ENCODE measurements at places on chromosomes 5 and 9.

DNA sequence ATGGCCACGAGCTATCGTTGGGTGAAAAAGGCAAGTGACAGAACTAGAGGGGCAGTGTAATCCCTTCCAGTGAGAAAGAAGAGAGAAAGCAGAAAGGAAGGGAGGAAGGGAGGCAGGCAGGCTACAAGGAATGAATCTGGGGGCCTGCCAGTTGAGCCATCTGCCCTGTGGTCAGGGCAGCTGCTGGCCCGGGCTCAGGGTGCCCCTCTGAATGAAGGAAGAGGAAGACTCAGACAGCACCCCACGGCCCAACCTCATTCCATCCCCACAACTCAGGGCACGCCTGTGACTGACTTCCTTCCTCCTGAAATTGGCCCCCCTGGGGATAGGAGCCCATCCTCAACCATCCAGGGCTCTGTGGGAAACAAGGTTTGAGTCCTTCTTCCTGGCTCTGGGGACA is 20.3 kb upstream of the FLT4 start:
- no peaks in the 10 kb centered on the region for H3K36me3 ChIP-seq
- H3K4me3 ChIP-seq: no peak overlapping the region
- peaks cover 8% of the 10 kb centered on the region for H3K4me1 ChIP-seq
- no peak overlapping the region for H3K27ac ChIP-seq
- no peak for DNase-seq

- no peak overlapping the region for H3K4me3 ChIP-seq
- H3K36me3 ChIP-seq: no peaks in the 10 kb centered on the region
- H3K4me1 ChIP-seq: no peaks in the 10 kb centered on the region
- no peak overlapping the region for H3K27ac ChIP-seq
Observed at GRCh38 chr5:110884005-110884404, 145.2 kb downstream of the SLC25A46 start.

DNA sequence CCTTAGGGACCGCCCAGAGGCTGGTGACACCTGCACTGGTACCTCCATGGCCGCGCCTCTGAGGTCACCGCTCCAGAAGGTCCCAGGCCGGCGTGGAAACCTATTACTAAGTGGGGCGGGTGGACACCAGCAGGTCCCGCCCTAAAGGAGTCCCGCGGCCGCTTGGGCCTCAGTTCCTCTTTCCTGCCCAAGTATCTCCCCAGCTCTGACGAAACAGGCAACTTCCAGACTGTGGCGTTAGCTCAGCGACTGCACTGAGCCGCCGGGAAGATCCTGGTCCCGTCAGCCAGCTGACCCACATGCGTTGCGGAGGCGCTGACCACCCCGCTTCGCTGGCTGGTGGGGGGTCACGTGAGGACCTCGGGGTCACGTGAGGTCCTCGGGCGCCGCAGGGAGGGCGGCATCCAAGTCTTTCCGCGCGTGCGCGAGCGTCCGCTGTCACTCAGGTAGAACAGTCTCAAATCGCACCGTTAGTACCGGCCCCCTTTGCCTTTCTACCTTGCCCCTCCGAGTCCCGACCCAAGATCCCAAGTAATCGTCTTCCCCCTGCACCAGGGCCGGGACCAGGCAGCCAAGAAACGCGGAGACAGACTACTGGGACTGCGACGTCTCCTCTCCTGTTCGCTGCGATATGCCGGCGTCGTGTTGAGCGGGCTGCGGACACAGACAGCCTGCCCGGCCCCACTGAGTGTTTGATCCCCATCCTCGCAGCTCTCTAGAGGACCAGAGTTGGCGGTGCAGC is 53.7 kb upstream of the KDM4C start:
- peak overlapping the region; percentile 93 for H3K4me3 ChIP-seq
- H3K27me3 ChIP-seq: no peaks in the 10 kb centered on the region
- peaks cover 3% of the 10 kb centered on the region for H3K36me3 ChIP-seq
- peak overlapping the region; percentile 98 for H3K27ac ChIP-seq

DNA sequence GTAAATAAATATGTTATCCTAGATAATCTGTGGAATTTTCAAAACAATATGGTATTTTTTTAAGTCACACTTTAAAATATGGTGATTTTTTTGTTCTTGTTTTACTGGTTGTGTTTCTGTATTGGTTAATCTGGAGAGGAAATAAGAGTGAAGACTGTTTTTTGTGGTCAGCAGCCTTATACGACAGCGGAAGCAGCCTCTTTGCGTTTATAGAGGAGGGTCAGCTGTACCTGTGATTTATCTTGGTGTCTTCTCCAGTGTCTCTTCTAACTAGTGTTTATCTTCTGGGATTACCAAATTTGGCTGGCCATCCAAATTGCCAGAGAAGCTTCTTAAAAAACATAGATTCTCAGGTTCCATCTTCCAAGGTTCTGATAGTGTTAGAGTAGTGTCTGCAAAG is 58.7 kb downstream of the ICE1 start:
- H3K27me3 ChIP-seq: no peaks in the 10 kb centered on the region
- DNase-seq: no peak
- no peak overlapping the region for H3K4me3 ChIP-seq
- peaks cover 49% of the 10 kb centered on the region for H3K36me3 ChIP-seq

GRCh38 chr5:107342371-107342770 is 328.4 kb downstream of the EFNA5 start:
- H3K4me3 ChIP-seq: no peak overlapping the region
- H3K27me3 ChIP-seq: no peaks in the 10 kb centered on the region
- no peak overlapping the region for H3K27ac ChIP-seq
- no peaks in the 10 kb centered on the region for H3K4me1 ChIP-seq
- no peaks in the 10 kb centered on the region for H3K36me3 ChIP-seq

DNA sequence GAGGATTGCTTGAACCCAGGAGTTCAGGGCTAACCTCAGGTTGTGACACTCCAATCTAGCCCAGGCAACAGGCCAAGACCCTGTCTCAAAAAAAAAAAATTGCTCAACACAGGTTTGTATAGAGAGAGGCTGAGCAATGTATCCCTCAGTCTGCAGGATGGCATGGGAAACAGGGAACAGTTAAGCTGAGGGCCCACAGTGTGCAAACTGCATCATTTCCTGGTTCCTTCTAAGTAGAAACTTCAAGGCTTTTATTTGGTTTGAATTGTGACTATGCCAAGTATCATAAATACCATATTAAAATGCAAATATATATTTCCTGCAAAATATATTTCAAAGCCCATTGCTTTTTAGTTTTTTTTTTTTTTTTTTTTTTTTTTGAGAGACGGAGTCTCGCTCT is 13.7 kb upstream of the ROPN1L start:
- no peak overlapping the region for H3K27ac ChIP-seq
- peaks cover 89% of the 10 kb centered on the region for H3K36me3 ChIP-seq
- H3K27me3 ChIP-seq: no peaks in the 10 kb centered on the region
- no peak for DNase-seq
- H3K4me3 ChIP-seq: no peak overlapping the region
- peaks cover 1% of the 10 kb centered on the region for H3K4me1 ChIP-seq

GRCh38 chr5:147822686-147823491 is 8.6 kb downstream of the SPINK1 start:
- H3K4me3 ChIP-seq: no peak overlapping the region
- no peaks in the 10 kb centered on the region for H3K36me3 ChIP-seq
- H3K4me1 ChIP-seq: no peaks in the 10 kb centered on the region
- DNase-seq: no peak

GRCh38 chr5:37492778-37493555 is 113.8 kb downstream of the WDR70 start:
- no peaks in the 10 kb centered on the region for H3K27me3 ChIP-seq
- peaks cover 57% of the 10 kb centered on the region for H3K36me3 ChIP-seq
- DNase-seq: no peak
- no peak overlapping the region for H3K4me3 ChIP-seq

DNA sequence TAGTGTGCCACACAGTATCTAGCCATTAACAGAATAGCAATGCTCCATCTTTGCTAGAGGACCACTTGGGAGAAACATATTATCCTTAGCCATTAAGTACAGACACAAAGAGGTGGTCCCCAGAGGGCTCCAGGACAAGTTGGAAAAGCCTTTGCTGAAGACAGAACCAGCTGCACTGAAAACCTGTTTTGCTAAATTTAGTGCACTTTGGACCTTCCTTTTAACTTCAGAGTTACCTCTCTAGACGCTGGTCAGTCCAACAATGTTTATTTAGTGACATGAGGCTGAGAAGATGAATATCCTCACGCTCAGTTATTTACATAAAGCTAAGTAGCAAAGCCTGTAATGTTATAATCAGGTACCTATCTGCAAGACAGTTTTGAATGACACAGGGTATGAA is 265.0 kb upstream of the ZNF608 start:
- H3K36me3 ChIP-seq: no peaks in the 10 kb centered on the region
- peaks cover 49% of the 10 kb centered on the region for H3K4me1 ChIP-seq
- no peak overlapping the region for H3K27ac ChIP-seq
- no peaks in the 10 kb centered on the region for H3K27me3 ChIP-seq
- no peak overlapping the region for H3K4me3 ChIP-seq

GRCh38 chr9:3433754-3434153 is 92.0 kb downstream of the RFX3 start:
- H3K4me1 ChIP-seq: no peaks in the 10 kb centered on the region
- no peak overlapping the region for H3K4me3 ChIP-seq
- no peak overlapping the region for H3K27ac ChIP-seq
- H3K36me3 ChIP-seq: peaks cover 11% of the 10 kb centered on the region
- no peaks in the 10 kb centered on the region for H3K27me3 ChIP-seq

DNA sequence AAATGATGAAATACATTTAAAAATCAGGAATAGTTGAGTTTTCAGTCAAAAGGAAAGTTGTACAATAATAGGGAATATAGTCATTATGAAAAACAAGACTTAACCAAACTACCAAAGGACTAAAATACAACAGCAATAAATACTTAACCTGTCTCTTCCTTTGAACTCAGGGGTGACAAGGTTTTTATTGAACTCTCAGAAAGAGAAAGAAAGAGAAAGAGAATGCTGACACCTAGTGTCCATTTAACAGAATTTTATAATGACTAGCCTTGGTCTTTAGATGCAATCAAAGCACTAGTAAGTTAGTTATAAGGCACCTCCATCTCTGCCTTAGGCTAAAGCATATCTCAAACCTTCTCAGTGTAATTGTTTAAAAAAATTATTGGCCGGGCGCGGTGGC is 47.5 kb downstream of the UIMC1 start:
- DNase-seq: no peak
- no peak overlapping the region for H3K27ac ChIP-seq
- H3K4me3 ChIP-seq: no peak overlapping the region
- H3K4me1 ChIP-seq: no peaks in the 10 kb centered on the region
- H3K36me3 ChIP-seq: peaks cover 43% of the 10 kb centered on the region

DNA sequence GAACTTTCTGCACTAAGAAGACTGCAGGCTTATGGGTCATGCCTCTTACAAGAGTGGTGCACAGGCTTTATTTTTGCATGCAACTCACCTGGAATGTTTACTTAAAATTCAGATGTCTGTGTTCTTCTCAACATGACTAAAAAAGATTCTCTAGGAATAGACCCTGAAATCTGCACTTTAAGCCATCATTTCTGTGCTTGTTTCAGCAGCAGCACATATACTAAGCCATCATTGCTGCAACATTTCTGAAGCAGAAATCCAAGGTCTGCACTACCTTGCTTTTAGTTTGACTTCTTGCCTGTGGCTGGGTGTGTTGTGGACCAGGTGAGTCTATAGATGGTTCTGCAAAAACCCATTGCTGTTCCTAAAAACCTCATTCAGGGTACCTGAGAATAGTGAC is 156.8 kb downstream of the CEP120 start:
- no peaks in the 10 kb centered on the region for H3K36me3 ChIP-seq
- no peak for DNase-seq
- no peak overlapping the region for H3K4me3 ChIP-seq
- peaks cover 2% of the 10 kb centered on the region for H3K27me3 ChIP-seq
- no peak overlapping the region for H3K27ac ChIP-seq

GRCh38 chr5:134130239-134130945 is 15.9 kb downstream of the TCF7 start:
- no peaks in the 10 kb centered on the region for H3K27me3 ChIP-seq
- H3K36me3 ChIP-seq: peaks cover 31% of the 10 kb centered on the region
- H3K27ac ChIP-seq: no peak overlapping the region
- H3K4me1 ChIP-seq: peaks cover 57% of the 10 kb centered on the region
- no peak overlapping the region for H3K4me3 ChIP-seq

DNA sequence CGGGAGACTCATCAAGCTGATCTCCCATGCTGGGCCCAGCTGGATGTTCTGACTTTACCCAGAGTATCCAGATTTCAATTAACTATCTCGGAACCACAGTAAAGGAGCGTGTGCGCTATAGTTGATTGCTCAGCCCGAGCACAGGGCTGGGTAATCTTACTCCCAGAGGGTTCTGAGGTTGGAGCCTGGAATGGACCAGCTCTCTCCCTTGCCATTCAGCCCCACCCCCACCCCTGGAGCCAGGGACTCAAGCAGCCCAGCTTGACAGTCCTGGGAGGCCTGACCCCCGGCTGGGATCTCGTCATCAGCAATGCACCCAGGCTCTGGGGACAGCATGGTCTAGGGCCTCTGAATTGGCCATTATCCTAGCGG is 23.7 kb upstream of the PTGES start:
- H3K4me3 ChIP-seq: no peak overlapping the region
- no peaks in the 10 kb centered on the region for H3K36me3 ChIP-seq
- no peaks in the 10 kb centered on the region for H3K4me1 ChIP-seq
- H3K27me3 ChIP-seq: peaks cover 23% of the 10 kb centered on the region
- no peak overlapping the region for H3K27ac ChIP-seq
- DNase-seq: no peak

- no peak for DNase-seq
- H3K36me3 ChIP-seq: no peaks in the 10 kb centered on the region
- H3K4me3 ChIP-seq: no peak overlapping the region
- no peak overlapping the region for H3K27ac ChIP-seq
- H3K4me1 ChIP-seq: no peaks in the 10 kb centered on the region
Observed at GRCh38 chr5:38780945-38781344, 64.9 kb upstream of the OSMR start.

DNA sequence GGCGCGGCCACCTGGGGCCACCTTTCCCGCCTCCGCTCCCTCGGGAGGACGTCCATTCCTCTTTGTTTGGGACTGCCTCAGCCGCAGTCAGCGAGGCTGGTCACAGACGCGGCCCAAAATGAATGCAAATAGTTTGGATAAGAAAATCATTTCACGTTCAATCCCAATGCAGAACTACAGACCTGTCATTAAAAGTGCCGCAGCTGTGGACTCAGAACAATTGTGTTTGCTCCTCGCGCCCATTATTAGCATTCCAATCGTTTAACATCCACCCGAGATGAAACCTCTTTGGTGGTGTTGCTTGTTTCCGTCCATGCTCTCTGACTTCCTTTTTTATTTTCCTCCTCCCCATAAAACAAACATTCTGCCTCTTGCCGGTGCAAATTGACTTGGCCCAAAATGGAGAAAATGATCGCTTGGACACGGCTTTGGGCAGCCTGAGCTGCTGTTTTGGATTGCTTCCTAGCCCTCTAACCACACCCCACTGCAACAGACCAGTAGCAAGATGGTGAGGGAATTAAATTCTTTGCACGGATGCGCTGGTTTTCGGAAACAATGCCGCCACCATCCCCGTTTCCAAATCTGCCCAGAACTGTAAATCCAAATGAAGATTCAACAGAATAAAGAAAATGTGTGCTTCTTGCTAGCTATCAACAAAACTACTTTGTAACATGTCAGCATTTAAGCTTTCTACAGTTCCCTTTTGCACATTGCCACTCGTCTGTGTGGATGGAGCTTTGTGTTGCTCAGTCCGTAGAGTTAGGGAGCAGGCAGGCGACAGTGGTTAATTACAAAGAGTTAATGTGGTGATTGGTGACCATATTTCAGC is 784 bp downstream of the NLN start:
- H3K4me3 ChIP-seq: peak overlapping the region; percentile 89
- DNase-seq: no peak
- no peaks in the 10 kb centered on the region for H3K27me3 ChIP-seq
- H3K27ac ChIP-seq: peak overlapping the region; percentile 68

GRCh38 chr5:71884926-71885325 is 165.9 kb downstream of the CARTPT start:
- H3K27me3 ChIP-seq: peaks cover 20% of the 10 kb centered on the region
- H3K4me3 ChIP-seq: no peak overlapping the region
- DNase-seq: no peak
- no peaks in the 10 kb centered on the region for H3K36me3 ChIP-seq

Data from activated B cell treated with CpG ODN at 0.5 μM for 24 hours (primary cell).